ENCODE measurements at places on chromosomes 13 and 19.

- no peak for DNase-seq
These were observed 54.6 kb downstream of the TRPM4 start for GRCh38 chr19:49212016-49212701.

GRCh38 chr19:1884291-1884718 lies 991 bp downstream of the ABHD17A start:
- no peak for DNase-seq

GRCh38 chr13:80558074-80558473 lies 217.1 kb upstream of the SPRY2 start:
- no peak for DNase-seq

GRCh38 chr13:112341446-112341845 lies 34.7 kb upstream of the SPACA7 start:
- DNase-seq: no peak
